ENCODE measurements at places on chromosomes 16 and 17. TPM values are rescaled to one million over a fixed set of nuclear protein-coding genes. Genes with fewer than 3 reads are reported as not detected.

Gene KRTAP29-1
- not detected for polyA plus RNA-seq

Gene CCR7
- 0.49 TPM for polyA plus RNA-seq

Gene ZNF469
- polyA plus RNA-seq, result 5.9 TPM

Gene TTLL6
- not detected for polyA plus RNA-seq

Gene MAP3K14
- polyA plus RNA-seq, result 11.5 TPM

Gene KRTAP17-1
- not detected for polyA plus RNA-seq

Gene HOXB6
- polyA plus RNA-seq, result 1.8 TPM

Gene AARSD1
- polyA plus RNA-seq, result 56.9 TPM

Gene G6PC1
- not detected for polyA plus RNA-seq

Gene TPSD1
- not detected for polyA plus RNA-seq

Gene NPIPA3
- polyA plus RNA-seq, result 10.8 TPM

Gene SOX8
- 43.7 TPM for polyA plus RNA-seq

Gene LASP1
- polyA plus RNA-seq, result 74.6 TPM

Gene MEIOB
- 0.26 TPM for polyA plus RNA-seq

Gene TSR1
- 38.2 TPM for polyA plus RNA-seq

Gene ICAM2
- 28.6 TPM for polyA plus RNA-seq

Gene TNP2
- polyA plus RNA-seq, result not detected

Gene C1QTNF1
- 4.2 TPM for polyA plus RNA-seq

Gene PMFBP1
- 0.98 TPM for polyA plus RNA-seq

Gene NEURL4
- 23.9 TPM for polyA plus RNA-seq

Gene DPEP3
- 0.09 TPM for polyA plus RNA-seq

All from hindlimb muscle (tissue), 1 donor.